ENCODE measurements at places on chromosomes 6 and 20. TPM values are rescaled to one million over a fixed set of nuclear protein-coding genes. Genes with fewer than 3 reads are reported as not detected.

GRCh38 chr6:7894262-7895124 lies 16.1 kb downstream of the TXNDC5 start:
- ATAC-seq, result no peak

DNA sequence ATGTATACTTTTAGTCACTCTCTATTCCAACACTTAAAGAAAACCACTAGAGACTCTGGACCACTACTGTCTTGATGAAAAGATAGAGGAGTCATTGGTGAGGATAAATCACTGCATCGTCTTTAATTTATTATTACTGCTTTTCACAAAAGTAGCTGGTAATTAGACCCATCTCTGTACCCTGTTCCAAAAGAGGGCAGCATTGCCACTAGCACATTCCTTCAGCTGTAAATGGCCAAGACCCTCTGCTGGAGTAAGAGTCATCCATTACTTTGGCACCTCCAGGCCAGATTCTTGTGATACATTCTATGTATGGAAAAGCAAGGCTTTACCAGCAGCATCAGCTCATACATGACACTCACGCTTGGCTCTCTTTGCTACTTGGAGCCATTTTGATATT lies 49.5 kb upstream of the PREP start:
- ATAC-seq, result no peak

GRCh38 chr6:112311950-112312547 lies 35.1 kb upstream of the RFPL4B start:
- ATAC-seq, result no peak

DNA sequence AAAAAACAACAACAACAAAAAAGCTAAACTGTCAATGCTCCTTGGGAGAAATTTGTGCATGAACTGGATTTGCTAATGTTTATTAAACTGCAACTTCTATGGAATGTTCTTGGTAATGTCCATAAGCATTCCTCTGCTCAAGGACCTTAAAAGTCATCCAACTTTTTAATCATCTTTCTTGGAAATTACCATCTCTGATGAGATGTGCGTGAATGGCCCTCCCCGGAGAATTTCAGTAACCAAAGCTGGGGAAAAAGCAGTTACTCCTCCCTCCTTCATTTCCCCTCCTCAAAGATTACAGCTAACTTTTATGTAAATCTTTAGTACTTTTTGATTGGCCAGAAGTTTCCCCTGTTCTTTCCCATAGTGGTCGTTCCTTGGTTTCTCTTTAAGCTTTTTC lies 5.2 kb downstream of the TBCC start:
- no peak for ATAC-seq

OLIG3 gene
- not detected for total RNA-seq

- ATAC-seq, result no peak
Measured at GRCh38 chr20:54176610-54177009, 2.8 kb upstream of the CYP24A1 start.

BNIP5 gene
- not detected for total RNA-seq

- no peak for ATAC-seq
Measured at GRCh38 chr6:134117409-134117808, 65.0 kb upstream of the SLC2A12 start.

- no peak for ATAC-seq
Measured at GRCh38 chr6:98833057-98833306, 1.4 kb upstream of the POU3F2 start.

TENT5A gene
- 14.6 TPM for total RNA-seq

DNA sequence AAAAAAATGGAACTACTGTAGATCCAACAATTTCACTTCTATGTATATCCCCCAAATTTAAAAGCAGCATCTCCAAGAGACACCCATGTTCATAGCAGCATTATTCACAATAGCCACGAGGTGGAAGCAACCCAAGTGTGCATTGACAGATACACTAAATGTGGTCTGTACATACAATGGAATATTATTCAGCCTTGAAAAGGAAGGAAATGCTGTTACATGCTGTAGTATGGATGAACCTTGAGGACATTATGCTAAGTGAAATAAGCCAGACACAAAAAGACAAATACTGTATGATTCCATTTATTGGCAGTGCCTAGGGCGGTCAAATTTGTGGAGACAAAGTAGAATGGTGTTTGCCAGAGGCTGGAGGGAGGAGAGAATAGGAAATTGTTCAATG lies 34.2 kb downstream of the CAP2 start:
- ATAC-seq, result no peak

- no peak for ATAC-seq
Measured at GRCh38 chr6:159229651-159230051, 60.5 kb downstream of the FNDC1 start.

DNA sequence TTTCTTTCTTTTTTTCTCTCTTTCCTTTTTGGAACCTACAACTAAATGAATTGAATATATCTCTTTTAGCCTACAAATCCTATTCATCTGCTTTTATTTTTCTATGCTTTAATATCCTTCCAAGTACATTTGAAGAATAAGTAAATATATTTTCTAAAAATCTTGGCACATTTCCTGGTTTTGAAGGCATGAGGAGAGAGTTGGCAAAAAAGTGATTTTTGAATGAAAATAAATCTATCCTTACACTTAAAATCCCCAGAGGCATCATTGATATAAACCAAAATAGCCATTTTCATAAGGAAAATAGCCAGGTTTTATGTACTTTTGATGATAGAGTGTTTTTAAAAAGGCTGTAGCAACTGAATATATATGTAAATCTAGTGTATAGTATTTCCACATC lies 69.0 kb downstream of the SAMD5 start:
- no peak for ATAC-seq

DNA sequence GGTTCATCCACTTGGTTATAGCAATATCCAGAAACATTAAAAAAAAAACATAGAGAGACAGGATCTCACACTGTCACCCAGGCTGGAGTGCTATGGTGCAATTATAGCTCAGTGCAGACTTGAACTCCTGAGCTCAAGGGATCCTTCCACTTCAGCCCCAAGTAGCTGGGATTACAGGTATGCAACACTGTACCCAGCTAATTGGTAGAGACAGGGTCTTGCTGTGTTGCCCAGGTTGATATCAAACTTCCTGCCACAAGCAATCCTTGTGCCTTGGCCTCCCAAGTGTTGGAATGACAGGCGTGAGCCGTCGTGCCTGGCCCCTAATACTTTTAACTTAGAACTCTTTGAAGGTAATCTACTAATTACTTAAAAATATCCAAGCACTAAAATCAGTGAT lies 818 bp upstream of the SLC17A1 start:
- ATAC-seq, result no peak

Measured in gastroesophageal sphincter (tissue), 4 donors.